ENCODE measurements at places on chromosomes 1 and 21.

GRCh38 chr21:28069450-28069923 lies 923.2 kb downstream of the LTN1 start:
- DNase-seq: no peak

DNA sequence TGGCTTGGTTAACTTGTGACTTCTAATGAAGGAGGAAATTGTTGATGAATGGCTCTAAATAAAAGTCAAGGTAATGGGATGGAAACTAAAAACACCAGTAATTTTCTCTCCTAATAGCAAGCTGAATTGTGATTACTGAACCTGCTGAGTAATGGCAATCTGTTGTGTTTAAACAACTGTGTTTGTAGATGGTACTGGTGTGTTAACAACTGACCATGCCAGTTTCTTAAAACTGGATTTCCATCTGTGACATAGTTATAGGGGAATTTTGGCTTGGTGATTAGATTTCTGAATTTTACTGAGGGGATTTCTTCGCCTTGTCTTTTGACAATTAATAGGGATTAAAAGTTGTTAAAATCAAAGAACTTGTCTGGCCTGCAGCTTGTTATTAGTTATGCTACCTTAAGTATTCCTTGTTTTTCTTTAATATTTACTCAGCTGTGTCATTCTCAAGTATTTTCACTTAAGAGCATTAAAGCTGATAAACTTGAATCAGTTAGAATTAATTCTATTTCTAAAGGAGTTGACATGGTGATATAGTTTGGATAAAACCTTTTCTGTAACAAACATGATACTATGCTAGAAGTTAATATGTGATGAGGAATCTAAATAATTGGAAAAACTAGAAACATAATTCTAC lies 7.9 kb upstream of the ERO1B start:
- no peak for DNase-seq

GRCh38 chr1:80594013-80594412 lies 1206.7 kb upstream of the ADGRL2 start:
- DNase-seq: no peak

DNA sequence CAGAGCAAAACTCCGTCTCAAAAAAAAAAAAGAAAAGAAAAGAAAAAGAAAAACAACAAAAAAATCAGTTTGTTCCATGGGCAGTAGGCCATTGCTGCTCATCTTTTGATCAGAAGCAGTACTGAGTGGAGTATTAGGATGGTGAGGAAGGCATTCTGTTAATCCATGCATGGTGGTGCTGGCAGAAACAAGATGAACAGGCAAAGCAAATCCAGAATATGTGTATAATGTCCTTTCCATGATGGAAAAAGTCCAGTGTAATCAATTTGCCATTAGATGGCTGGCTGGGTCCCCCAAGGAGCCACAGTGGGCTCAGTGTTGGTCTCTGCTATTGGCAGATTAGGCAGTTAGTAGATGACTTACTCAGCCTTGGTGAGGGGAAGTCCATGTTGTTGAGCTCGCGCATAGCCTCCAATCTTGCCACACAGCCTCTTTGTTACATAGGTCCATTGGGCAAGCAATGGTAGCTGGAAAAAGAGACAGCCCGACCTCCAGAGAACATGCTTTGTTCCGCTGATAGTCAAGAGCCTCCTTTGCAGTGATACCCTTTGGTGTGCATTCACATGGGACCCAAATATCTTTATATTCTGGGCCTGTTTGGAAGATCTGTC lies 23.3 kb downstream of the H3-3A start:
- no peak for DNase-seq

DNA sequence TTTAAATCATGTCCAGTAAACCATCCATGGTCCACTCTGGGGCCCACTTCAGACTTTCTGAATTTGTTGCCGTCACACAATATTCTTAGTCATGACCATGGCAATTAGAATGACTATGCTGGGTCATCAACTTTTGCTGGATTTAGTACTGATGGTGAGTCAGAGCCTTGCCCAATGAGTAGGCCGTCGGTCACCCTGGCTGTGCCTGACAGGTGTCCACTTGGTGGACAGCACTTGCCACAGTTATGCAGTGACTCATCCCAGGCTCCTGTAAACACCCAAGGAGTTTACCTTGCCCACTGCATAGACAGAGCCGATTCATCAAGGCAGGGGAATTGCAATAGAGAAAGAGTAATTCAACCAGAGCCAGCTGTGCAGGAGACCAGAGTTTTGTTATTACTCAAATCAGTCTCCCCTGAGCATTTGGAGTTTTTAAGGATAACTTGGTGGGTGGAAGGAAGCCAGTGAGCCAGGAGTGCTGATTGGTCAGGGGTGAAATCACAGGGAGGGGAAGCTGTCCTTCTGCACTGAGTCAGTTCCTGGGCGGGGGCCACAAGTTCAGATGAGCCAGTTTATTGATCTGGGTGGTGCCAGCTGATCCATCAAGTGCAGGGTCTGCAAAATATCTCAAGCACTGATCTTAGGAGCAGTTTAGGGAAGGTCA lies 333.8 kb downstream of the PTPRU start:
- DNase-seq: no peak

DNA sequence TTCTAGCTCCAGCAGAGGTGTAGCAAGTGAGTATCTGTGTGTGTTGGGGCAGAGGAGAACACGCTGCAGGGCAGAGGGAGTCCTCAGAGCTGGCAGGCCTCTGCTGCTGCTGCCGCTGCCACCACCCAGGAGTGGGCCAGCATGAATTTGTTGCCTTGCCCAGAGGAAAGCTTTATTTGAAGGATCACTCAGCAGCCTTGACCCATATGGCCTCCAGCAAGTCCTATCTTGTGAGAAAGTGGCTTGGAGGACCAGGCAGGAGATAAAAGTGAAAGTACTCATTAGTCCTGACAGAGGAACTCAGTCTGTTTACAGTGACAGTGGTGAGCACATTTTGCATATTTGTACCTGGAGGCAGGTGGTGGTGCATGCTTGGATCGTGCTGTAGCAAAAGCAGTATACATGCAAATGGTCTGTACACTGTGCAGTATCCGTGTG lies 3.1 kb downstream of the TRAF5 start:
- peak; percentile 77 for DNase-seq

All from Karpas-422 (cell line).